Globus pallidus (tissue), 1 donor: ENCODE measurements at places on chromosomes 13 and 19.
A peak's percentile ranks its signal among the peaks of the same experiment; 100 is the strongest.

- DNase-seq = no peak
Observed at GRCh38 chr13:81406639-81407292, 1065.8 kb upstream of the SPRY2 start.

GRCh38 chr13:38361542-38362262 is 12.1 kb downstream of the UFM1 start:
- peak; percentile 10 for DNase-seq

GRCh38 chr13:41426047-41426446 is 31.3 kb upstream of the RGCC start:
- DNase-seq = no peak

DNA sequence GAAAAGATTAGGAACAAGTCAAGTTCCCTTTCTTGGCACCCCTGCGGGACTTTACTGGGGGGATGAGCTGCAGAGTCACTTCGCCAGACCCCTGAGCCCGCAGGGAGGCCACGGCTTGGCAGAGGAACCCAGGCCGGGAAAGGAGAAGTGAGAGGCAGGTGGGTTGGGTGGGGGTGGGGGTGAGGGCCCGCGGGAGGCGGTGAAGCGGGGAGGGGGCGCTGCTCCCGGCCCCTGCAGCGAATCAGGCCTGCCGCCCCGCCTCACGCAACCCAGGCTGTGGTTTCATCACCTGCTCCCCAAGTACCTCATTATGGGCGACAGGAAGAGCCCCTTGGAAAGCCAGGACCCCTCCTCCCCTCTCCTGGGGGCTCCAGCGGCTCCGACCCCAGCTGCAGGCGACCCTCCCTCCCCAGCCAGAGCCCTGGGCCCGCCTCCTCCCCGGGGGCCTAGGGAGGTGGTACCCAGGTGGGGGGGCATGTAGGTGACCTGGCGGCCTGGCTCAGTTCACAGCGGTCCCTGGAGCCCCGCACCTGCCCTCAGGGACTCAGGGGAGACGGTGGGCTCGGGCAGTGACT is 9.5 kb downstream of the MEF2B start:
- DNase-seq = no peak

GRCh38 chr13:26053418-26053980 is 1.7 kb upstream of the SHISA2 start:
- DNase-seq = no peak

DNA sequence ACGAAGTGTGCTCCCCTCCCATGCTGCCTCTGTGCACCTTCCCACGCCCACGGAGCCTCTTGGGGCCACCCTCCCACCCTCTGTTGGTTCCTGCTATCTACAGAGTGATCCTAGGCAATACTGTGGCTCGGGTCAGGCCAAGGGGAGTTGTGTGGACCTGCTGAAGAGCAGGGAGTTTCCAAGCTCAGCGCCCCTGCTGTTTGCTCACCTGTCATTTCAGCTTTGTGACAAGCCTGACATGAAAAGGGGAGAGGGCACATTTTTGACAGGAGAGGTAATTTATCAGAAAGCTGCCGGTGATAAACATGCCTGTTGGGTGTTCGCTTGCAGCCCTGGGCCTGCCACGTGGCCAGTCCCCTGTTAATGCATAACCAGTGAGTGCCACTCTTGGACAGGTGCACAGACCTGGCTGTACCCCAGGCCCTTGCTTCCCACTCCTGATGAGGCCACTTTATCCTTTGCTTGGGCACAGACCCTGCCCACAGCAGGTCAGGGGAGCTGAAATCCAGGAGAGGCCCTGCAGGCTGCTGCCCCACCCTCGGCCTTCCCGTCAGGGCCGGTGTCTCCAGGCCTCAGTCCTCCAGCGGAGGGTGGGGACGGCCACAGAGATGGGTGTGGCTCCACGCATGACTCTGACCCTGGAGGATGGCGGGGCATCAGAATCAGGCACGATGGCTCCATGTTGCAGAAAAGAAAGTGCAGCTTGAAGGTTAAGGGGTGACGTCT is 201.5 kb upstream of the GPR12 start:
- no peak for DNase-seq

DNA sequence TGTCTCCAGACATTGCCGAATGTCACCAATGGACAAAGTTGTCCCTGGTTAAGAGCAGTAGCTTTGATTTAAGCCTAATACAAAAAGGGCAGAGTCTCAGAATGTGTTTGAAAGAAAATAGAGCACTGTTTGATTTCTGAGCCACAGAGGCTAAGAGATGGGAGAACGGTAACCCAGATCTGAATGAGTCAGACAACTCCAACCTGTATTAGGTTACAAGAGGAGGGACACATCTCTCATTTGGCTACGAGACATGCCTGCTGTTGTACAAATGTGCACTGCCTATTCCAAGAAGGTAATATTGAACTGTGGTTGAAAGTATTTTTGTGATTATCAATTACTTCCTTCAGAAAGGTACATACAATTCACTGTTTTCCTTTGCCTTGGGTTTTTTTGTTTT is 4.9 kb upstream of the HSPH1 start:
- DNase-seq = no peak

DNA sequence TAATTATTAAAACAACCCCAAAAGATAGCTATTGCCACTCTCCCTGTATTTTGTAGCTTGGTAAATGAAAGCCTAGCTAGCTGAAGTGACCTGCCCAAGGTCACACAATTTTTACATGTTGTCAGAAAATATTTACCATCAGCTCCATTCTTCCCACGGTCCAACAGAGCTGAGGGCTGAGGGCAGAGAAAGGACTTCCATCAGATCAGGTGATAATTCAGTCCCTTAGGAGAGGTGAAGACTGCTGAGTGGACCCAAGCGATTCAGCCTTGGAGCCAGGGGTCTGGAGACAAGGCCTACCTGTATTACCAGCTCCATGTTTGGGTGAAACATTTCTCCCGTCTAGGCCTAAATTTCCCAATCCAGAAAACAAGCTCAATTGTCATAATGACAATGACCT is 149.5 kb upstream of the TSHZ3 start:
- no peak for DNase-seq

DNA sequence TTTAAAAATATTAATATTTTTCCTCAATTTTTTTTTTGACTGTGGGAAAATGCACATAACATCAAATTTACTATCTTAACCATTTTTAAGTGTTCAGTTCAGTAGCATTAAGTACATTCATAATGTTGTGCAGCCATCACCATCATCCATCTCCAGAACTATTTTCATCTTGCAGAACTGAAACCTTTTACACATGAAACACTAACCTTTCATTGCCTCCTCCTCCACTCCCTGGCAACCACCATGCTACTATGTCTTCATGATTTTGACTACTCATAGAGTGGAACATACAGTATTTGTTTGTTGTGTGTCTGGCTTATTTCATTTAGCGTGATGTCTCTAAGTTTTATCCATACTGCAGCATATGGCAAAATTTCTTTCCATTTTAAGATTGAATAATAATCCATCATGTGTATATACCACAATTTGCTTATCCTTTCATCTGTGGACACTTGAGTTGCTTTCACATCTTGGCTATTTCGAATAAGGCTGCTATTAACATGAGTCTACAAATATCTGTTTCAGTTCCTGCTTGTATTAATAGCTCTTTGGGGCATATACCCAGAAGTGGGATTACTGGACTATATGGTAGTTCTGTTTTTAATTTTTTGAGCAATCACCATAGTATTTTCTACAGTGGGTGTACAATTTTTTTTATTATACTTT is 376.4 kb downstream of the MTUS2 start:
- DNase-seq = no peak

GRCh38 chr19:13053761-13054625 is 48.7 kb downstream of the LYL1 start:
- no peak for DNase-seq

DNA sequence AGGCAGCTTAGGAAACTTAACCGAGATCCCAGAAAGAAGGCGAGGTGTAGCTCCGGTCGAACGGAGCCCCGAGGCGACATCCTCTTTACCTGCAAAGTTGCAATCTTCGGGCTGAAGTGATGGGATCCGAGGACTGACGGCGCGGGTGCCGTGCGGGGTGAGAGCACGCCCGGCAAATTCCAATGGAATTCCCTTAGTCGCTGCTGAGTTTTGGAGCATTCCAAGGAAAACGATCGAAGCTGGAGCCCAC is 141 bp downstream of the TRPC4 start:
- DNase-seq = no peak

GRCh38 chr13:25288966-25289365 is 1.7 kb upstream of the MTMR6 start:
- DNase-seq = no peak

DNA sequence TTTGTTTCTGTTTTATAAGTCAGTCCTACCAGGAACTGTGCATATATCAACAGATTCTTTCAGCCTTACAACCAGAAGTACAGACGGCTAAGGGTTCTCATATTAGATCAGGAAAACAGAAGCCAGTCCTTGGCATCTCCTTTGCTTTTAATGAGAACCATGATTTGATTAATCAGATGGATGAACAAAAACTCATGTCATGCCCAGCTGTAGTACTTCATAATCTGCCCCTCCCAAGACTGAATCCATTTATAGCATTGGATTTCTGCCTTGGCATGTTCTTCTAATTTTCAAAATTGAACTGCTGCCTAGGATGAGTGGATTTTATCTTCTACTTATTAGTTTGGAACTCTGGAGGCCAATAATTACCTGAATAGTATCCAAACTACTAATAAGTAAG is 617.2 kb downstream of the SLITRK5 start:
- DNase-seq = no peak

DNA sequence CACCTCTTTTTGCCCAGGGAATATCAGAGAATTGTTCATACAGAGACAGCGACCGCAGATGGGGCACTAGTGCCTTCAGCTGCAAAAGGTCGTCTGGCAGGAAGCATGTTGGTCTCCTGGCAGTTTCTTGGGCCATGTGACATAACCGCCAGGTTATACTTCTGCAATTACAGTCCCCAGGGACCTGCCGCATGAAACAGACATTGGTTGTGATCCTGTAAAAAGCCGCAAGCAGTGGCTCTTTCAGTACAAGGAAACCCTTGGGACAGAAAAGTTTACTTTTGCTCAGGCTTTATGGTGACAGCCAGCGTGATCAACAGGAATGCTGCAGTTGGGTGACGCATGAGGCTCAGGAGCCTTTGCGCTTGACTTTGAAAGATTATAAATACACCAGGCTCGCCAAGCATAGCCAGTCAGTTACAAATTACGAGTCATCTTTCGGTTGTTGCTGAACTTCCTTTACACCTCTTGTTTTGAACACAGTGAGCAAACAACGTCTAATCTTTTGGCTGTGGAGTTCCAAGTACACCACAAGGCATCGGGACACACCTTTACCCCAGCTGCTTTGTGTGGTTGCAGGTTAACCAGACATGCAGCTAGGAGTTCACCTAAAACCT is 50.5 kb upstream of the UBE2L5 start:
- DNase-seq = no peak

- no peak for DNase-seq
Observed at GRCh38 chr13:99956473-99957349, 14.9 kb downstream of the ZIC5 start.

GRCh38 chr19:19477705-19478383 is 37.5 kb downstream of the TSSK6 start:
- DNase-seq = no peak

- DNase-seq = no peak
Observed at GRCh38 chr13:30738526-30739236, 3.3 kb downstream of the ALOX5AP start.

DNA sequence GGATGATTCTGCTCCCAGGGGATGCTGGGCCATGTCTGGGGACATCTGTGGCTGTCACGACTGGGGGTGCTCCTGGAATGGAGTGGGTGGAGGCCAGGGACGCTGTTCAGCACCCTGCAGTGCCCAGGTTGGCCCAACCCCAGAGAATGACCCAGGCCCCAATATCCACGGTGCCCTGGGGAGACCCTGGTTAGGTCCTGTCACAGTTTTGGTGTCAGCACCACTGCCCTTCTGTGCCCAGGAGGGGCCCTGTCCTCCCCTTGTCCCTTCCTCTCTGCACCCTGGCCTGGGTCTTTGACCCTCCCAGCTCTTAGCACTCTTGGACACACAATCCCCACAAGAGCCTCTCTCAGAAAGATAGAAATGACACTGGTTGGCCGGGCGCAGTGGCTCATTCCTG is 85.3 kb downstream of the GADD45B start:
- no peak for DNase-seq

DNA sequence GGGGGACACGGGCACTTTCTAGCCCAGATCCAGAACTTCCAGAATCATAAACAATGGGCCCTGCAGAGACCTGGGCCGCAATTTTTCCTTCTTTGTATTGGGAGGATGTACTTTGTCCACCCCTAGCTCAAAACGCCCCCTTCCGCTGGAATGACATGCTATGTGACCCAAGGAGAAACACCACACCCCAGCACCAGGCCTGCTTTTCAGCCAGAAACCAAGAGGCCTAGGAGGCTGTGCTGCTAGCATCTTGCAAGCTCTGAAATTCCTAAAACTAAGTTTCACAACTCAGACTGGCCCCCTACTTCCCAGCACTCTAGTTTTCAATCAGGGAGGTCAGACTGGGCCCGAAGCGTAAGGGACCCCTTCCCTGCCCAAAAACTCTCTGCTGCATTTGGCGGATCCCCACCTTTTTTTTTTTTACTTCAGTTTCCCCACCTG is 538 bp downstream of the LSM4 start:
- DNase-seq = no peak

DNA sequence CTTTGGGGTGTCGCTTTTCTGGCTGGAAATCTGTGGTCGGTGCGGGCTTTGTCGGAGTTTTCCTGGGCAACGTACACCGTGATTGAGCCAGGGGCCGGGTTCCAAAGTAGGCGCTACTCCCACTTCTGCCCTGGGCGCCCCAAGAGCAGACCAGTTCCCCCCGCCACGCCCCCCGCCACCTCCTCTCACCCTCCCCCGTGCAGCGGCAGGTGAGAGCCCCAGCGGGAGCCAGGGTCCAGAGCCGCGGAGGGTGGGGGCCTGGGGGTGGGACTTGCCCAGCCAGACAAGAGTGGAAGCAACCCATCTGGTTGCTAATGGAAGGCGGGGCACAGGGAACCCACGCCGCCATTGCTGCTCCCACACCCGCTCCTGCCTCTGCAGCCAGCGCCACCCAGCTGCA is 2195.9 kb downstream of the PCDH9 start:
- DNase-seq = no peak

DNA sequence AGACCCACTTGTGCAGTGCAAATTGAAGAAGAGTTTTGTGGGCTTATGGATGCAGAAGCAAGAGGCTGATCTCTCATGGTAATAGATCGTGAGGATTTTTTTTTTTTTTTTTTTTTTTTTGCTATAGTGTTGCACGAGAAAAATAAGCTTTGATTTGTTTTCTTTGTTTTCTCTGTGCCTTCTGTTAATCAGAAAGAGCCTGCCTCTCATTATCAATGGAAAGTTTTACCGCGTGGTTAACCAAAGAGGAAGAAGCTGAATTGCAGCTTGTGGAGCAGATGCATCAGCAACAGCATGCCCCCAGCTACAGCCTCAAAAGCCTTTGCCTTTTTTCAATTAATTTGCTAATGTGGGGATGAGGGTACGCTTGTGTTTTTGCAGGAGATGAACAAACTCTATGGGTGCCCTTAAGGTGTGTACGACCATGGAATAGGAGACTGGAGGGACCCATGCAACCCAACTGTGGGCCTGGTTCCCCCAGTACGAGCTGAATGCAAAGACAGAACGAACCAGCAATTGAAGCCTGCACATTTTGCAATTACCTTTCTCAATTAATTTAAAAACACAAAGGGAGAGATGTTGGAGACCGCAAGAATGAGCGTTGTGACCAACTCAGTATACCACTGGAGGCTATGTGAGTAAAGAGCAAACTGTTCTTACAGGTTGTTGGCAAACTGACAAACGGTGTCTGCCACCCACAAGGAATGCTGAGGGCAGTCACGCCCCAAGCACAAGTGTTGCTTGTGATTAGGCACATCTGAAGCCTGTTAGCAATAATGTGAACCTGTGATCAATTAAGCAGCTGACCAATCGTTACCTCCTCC is 58.6 kb upstream of the SPRY2 start:
- DNase-seq = no peak

GRCh38 chr19:6402837-6403608 is 10.1 kb upstream of the GTF2F1 start:
- DNase-seq = peak; percentile 70

GRCh38 chr13:78602561-78603239 is 652 bp downstream of the POU4F1 start:
- DNase-seq = no peak
